AG09319 (cell line): ENCODE measurements at places on chromosomes 2 and 18.

DNA sequence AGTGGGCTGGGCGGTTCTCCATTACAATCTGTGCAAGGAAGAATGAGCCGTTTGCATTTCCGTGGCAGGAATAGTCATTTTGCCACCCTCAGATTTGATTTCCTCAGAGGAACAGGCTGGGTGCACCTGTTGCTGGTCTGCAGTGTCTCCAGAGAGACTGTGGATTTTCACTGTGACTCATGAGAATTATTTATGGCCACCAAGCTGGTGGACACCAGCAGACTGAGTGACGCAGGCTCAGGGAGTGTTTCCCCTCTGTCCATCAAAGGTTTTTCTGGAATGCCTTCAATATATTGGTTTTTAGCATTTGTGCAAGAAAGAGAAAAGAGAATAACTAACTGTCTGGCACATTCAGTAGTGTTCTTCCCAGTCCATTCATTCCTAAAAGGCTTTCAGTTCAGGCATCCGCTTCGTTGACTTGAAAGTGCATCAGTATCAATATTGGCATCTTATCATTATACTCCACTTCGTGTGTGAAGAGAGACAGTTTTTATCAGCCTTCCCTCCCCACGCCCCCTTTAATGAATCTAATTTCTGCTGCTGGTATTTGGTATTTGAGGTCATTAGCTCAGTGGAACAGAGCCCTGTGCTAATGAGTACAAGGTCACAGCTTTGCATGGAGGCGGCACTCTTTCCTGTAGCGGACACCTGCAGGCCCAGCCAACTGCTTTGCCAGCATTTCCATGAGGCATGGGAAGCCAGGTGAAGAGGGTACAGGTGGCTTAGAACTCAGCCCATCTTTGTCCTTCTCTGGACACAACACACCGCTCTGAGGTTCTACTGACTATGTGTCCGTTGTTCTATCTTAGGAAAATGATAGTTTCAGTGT is 39.9 kb downstream of the PRKCE start:
- no peak for DNase-seq

DNA sequence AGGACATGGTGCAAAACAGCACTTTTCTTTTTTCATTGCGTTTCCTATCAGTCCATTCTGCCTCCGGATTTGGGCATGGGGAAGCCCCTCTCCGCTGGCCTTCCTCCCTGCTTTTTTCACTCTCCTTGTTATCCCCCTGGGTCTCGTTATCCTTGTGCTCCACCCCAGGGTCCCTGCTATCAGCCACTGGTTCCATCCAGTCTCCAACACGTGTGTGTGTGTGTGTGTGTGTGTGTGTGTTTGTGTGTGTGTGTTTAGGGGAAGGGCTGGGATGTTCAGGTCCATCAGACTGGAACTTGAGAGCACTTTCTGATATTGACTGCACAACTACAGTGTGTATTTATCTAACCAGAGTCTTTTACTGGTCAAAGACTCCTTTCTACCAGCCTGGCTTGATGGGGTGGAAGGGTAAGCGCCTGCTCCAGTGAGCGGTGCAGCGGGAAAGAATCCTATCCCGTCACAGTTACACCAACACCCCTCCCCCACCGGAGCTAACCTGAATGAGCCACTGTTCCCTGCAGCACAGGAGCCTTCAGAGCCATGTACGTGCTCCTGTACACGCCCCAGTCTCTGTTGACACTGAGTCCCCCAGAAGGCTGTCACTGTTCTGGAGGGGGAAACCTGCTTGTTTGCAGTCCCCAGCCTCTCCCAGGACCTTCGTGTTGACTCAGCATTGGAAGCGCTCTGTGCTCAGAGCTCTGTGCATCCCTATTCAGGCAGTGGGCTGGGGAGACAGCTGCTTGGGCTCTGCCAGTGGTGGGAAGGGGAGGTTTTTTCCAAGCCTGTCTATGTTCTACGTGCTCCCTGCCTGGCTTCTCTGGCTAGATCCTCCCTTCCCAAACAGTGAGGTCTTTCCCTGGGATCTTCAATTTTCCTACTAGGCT is 4.6 kb downstream of the INHA start:
- no peak for DNase-seq

GRCh38 chr18:55362303-55362702 is 225.7 kb downstream of the TCF4 start:
- DNase-seq: no peak

- no peak for DNase-seq
Measured at GRCh38 chr2:16728351-16729136, 62.9 kb upstream of the CYRIA start.

DNA sequence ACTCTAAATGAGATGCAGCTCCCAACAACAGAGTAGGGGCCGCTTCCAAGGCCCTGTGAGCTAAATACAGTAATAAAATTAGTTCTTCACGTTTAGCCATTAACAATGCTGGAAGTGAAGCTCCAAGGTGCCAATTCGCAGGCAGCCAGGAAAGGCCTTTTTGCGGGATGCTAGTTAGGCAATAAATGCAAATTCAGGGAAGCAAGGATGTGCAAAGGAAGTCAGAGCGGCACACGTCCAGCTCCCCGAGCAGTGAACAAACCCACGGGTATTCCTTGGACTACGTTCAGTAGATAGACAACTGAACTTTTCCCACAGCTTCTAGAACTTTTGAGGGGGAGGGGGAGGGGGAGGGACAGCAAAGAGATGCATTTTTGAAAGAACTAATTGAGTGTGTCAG is 6.9 kb downstream of the ZNF516 start:
- no peak for DNase-seq

GRCh38 chr18:24600076-24600654 is 139.7 kb downstream of the HRH4 start:
- DNase-seq: peak; percentile 37

DNA sequence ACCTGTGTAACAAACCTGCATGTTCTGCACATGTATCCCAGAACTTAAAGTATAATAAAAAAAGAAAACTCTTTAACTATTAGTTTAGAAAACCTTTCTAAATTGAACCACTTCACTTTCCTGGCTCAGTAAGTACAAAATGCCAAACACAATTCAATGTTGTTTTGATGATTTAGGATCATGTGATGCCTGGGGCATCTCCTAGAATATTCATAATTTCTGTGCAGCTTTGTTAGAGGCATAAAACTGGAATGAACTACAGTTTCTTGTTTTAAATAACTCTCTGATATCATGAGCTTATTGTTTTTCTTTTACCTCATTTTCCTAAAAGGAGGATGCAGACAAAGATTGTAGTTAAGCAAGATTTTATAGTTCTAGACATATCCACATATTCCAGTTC is 139.0 kb upstream of the SESTD1 start:
- DNase-seq: no peak

DNA sequence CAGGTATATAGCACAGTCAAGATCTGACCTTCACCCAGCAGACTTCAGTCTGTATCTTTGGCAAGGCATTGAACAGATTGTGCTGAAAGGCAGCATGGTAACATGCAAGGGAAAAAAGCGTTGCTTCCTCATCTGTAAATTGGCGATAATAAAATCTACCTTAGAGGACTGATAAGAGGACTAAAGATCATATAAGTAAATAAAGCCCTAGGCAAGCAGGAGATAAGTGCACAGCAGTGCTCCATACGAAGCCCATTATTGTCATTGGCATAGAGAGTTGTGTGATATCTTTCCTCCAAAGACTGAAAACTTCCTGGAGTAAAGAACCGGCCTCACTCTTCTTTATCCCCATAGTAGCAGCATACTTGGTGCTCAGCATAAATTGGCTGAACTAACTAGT is 162.6 kb downstream of the ANKRD44 start:
- DNase-seq: no peak

DNA sequence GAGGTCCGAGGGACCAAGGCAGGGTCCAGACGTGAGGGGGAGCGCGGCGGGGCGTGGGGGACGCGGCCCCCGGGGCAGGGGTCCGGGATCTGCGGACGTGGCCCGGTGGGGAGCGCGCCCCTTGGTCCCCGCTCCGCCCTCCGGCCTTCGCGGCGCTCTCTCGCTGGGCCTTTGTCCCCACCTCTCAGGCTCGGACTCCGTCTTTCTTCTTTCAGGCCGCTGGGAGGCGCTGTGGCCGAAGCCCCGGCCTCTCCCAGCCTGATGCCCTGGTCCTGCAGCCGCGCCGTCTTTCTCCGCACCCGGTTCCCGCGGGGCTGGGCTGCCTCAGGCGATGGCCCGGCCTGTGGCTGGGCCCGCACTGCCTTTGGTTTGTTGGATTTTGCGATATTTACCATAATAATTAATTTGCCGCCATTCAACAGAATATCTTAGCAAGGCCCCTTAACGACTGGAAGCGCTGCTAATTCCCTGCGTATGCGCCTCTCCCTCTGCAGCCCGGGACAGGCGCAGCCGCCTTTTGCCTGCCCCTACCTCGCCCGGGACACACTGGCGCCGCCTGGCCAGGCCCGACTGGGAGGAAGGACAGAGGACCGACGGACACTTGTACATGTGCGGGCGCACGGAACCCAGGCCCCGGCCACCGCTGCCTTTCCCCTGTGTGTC is 10.8 kb downstream of the SIX3 start:
- DNase-seq: no peak

- no peak for DNase-seq
Measured at GRCh38 chr2:204732019-204732418, 186.7 kb downstream of the PARD3B start.

DNA sequence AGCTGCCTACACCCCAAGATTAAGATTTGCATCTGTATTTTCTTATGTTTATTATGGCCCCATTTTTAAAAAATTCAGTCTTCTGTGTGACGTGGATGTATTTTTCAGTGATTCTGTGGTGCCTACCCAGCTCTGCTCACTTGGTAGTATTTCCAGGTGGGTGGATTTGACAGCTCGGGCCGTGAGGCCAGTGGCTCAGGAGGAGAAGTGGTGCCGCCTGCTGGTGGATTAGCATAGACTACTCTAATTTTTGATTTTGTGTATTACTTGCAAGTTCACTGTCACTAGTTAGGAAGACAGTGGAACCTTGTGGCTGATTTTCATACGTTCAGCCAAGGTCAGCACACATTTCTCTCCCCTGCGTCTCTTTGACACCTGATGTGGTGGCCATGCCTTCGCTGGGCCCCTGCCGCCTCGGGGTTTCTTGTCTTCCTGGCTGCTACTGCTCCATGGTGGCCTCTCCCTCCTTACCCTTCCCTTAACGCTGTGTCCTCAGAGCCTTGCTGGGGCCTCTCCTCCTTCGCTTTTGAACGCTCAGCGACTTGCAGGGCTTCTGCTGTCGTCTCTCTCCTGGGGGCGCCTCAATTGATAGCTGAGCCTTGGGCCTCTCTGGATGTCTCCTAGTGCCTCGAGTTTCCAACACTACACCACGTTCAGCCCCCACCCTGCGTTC is 89.4 kb downstream of the DGKD start:
- DNase-seq: peak; percentile 65

GRCh38 chr18:49723648-49724180 is 89.6 kb downstream of the ACAA2 start:
- DNase-seq: no peak

- no peak for DNase-seq
Measured at GRCh38 chr2:127080226-127080937, 26.6 kb downstream of the BIN1 start.

- DNase-seq: no peak
Measured at GRCh38 chr2:143553261-143553660, 424.0 kb downstream of the ARHGAP15 start.

GRCh38 chr18:44840058-44840790 is 159.5 kb downstream of the SETBP1 start:
- DNase-seq: no peak

- no peak for DNase-seq
Measured at GRCh38 chr18:6649421-6650126, 79.9 kb upstream of the ARHGAP28 start.

GRCh38 chr2:198638577-198638976 is 819.2 kb downstream of the SATB2 start:
- DNase-seq: no peak

DNA sequence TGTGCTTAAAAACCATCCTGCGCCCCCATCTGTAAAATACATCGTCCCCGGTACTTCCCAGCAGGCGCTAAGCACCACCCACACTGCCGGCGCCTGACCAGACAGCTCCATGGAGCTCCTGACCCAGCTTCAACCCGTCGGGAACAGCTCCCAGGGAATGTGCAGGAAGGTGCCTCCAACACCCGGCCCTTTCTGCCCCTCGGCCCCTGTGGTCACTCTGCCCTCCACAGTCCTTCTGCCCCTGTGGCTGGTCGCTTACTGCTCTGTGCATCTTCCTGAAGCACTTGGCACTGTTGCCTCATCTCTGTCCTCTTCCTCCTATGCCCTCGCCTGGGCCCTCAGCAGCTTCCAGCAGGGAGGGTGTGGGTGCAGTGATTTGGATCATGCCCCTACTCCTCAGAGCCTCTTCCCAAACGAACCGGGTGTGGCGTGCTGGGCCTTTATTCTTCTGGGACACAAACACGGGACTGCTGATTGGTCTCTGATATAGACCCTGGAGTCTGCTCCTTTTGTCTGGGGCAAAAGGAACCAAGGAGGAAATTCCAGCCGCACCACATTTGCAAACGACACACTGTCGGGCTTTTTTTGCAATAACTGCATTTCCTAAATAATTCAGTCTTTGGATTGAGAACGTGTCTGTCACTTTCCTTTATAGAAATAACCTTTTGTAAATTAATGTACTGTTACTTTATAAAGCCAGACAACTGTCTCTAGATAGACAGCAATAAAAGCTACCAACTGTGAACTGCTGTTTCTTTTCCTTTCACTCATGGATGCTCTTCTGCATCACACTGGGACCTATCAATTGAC is 65.9 kb downstream of the ADI1 start:
- DNase-seq: no peak

DNA sequence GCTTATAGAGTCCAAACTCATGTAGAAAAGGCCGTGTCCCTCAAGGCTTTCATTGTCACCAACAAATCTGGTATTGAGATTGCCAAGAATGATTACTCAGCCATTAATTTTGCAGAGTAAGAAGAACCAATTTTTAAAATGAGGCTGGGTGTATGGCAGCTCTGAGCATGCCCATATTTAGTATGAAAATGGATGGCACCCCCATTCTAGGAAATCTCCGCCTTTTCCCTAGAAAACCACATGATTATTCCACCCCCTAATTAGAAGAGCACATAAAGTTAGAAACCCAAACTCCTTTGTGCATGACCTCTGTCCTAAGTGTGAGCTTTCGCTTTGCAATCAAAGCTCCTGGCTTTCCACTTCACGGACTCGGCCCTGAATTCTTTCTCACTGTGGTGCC is 14.1 kb upstream of the TXNL4A start:
- no peak for DNase-seq

DNA sequence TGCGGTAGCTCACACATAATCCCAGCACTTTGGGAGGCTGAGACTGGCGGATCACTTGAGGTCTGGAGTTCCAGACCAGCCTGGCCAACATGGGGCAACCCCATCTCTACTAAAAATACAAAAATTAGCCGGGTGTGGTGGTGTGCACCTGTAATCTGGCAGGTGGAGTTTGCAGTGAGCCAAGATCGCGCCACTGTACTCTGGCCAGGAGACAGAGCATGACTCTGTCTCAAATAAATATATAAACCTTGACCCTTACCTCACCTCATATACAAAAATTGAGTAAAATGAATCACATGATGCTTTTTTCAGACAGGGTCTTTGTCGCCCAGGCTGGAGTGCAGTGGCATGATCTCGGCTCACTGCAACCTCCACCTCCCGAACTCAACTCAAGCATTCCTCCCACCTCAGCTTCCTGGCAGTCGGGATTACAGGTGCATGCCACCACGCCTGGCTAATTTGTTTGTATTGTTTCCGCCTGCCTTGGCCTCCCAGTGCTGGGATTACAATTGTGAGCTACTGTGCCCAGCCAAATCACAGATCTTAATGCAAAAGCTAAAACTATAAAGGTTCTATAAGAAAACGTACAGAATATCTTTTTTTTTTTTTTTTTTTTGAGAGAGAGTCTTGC is 25.3 kb downstream of the XPO1 start:
- no peak for DNase-seq
